Activated CD4-positive, alpha-beta T cell treated with anti-CD3 and anti-CD28 coated beads for 48 hours (primary cell): ENCODE measurements at places on chromosomes 7 and 10.

GRCh38 chr7:84912993-84913635 lies 273.7 kb downstream of the SEMA3D start:
- no peak for DNase-seq

GRCh38 chr10:1166828-1167275 lies 110.7 kb downstream of the WDR37 start:
- no peak for DNase-seq

GRCh38 chr10:32332299-32332750 lies 14.6 kb downstream of the EPC1 start:
- peak; percentile 87 for DNase-seq

- no peak for DNase-seq
These were observed 50.4 kb downstream of the CPED1 start for GRCh38 chr7:121038717-121039509.

GRCh38 chr7:127907110-127908040 lies 123.9 kb downstream of the LRRC4 start:
- no peak for DNase-seq

GRCh38 chr10:102735065-102735562 lies 8.6 kb upstream of the WBP1L start:
- DNase-seq, result no peak

DNA sequence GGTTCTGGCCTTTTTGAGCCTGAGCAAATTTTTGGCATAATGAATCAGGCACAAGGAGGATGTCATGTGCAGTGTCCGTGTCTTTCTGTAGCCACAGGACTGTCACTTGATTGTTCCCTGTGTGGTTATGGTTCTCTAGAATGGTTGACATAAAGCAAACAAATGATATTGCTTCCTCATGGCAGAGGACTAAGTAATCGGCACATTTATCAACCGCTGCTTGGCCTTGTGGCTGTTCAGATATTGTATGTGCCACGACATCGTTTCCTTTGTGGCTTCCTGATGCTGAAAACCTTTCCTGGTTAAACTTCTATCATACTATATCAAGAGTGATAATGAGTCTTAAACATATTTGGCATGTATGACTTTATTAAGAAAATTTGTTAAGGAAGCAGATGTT lies 598.8 kb downstream of the SUGCT start:
- no peak for DNase-seq

DNA sequence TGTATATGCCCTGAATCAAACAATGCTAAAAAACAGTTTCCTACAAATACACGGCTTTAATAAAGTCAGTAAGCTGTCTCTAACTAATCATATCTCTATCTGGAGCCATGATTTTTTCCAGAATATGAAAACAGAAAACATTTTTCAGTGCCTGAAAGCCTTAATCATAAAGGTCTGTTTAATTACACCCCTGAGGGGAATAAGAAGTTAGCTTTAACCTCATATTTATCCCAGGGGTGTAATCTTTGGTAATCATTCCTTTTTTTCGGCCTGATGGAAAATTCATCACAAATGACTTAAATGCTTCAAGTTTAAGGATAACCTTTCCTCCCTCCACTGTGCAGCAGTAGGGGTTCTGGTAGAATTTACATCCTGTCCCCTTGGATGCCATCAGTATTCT lies 124.2 kb downstream of the ATE1 start:
- DNase-seq, result no peak

- DNase-seq, result no peak
These were observed 5.0 kb upstream of the PRKAR1B start for GRCh38 chr7:732094-732541.

GRCh38 chr7:41005374-41005901 lies 697.5 kb downstream of the INHBA start:
- DNase-seq, result no peak
